Activated CD4-positive, alpha-beta memory T cell treated with anti-CD3 and anti-CD28 coated beads for 36 hours (primary cell): ENCODE measurements at places on chromosomes 3 and 15.

DNA sequence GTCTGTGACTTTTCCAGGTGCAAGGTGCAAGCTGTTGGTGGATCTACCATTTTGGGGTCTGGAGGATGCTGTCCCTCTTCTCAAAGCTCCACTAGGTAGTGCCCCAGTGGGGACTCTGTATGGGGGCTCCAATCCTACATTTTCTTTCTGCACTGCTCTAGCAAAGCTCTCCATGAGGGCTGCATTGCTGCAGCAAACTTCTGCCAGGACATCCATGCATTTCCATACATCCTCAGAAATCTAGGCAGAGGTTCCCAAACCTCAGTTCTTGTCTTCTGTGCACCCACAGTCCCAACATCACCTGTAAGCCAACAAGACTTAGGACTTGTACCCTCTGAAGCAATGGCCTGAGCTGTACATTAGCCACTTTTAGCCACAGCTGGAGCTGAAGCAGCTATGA, 694.5 kb upstream of the BCHE start:
- no peak for DNase-seq

- DNase-seq: no peak
Observed at GRCh38 chr15:49290191-49290590, 120.1 kb downstream of the GALK2 start.

DNA sequence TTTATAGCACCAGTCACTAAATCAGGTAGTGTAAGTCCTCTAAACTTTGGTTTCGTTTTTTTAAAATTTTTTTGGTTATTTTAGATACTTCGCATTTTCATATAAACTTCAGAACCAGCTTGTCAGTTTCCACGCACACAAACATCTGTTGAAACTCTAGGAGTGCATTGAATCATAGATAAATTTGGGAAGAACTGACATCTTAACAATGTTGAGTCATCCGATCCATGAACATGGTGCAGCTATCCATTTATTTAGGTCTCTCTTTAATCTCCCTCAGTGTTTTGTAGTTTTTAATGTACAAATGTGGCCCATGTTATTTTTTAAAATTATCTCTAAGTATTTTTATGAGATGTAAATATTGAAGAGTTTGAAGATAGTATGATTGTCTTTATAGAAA, 17.7 kb downstream of the TICRR start:
- DNase-seq: no peak

GRCh38 chr15:59317211-59317610, 55.5 kb downstream of the MYO1E start:
- no peak for DNase-seq

DNA sequence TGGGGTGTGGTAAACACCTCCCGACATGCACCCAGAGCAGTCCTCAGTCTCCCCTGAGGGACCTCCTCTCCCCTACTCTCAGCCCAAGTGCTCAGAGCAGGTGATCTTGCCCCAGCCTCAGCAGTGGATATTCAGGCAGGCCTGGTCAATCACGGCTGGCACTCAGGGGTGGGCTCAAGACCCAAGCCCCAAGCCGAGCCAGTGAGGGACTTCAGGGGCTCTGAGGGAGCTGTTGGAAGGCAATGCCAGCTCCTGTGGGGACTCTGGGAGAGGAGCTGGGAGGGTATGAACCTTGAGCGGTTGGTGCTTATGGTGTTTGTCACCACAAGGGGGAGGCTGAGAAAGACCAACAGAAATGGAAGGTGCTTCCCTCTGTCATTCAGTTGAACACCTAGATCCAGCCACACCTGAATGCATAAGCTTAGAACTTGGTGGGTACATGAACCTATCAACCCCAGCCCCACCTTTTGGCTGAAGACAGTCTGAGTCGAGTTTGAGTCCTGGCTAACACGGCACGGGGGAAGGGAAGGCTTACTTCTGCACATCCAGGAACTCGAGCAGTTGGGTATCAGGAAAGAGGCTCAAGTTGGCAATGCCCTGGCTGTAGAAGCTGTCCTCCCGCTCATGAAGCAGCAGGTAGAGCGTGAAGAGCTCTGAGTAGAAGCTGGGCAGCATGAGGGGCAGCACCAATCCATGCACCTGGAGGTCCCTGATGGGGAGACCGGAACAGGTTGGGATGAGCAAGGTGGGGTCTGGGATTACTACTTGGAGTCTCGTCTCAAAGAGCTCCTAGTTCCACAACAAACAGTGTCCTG, 19.2 kb downstream of the ALS2CL start:
- no peak for DNase-seq
